ENCODE measurements at places on chromosomes 13 and 19.
A peak's percentile ranks its signal among the peaks of the same experiment; 100 is the strongest.

GRCh38 chr19:31956771-31957392 lies 388.5 kb upstream of the ZNF507 start:
- no peak for DNase-seq

DNA sequence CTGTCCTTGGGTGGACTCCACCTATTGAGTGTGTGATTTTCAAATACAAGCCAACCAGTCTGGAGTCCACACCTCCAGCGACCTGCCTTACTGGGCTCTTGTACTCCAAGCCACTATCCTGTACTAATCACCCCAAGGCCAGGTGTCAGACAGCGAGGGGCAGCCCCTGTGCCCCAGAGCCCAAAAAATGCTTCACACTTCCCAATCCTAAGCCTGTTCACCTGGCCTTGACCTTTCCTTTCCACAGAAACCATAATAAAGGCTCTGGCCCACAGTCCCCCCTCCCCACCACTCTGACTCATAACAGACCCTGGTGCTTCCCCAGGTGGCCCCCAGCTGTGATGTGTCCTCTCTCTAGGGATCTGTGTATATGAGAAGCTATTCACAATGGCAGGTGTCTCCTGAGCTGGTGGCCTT lies 3.9 kb downstream of the CD209 start:
- no peak for DNase-seq

DNA sequence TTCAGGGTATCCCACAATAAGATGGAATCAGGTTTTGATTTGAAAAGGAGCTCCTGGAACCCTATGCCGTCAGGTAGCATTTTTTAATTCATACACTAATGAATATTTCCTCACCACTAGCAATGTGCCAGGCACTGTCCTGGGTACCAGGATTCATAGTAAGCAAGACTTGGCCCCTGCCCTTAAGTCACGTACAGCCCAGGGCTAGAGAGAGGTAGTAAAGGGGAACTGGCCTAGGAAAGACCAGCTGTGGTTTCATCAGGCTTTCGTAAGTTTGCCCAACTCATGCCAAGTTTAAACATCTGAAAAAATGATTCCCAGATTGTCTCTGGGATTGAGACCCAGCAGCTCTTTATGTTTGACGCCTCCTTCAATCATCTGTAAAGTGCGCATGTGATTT lies 45.9 kb upstream of the AMER2 start:
- DNase-seq = no peak

GRCh38 chr19:46413262-46414031 lies at the start of gene CCDC8:
Gene CCDC8 (minus strand): TSS chr19:46413564. CDS start chr19:46412810, 754 bp downstream.
- DNase-seq = peak; percentile 64

DNA sequence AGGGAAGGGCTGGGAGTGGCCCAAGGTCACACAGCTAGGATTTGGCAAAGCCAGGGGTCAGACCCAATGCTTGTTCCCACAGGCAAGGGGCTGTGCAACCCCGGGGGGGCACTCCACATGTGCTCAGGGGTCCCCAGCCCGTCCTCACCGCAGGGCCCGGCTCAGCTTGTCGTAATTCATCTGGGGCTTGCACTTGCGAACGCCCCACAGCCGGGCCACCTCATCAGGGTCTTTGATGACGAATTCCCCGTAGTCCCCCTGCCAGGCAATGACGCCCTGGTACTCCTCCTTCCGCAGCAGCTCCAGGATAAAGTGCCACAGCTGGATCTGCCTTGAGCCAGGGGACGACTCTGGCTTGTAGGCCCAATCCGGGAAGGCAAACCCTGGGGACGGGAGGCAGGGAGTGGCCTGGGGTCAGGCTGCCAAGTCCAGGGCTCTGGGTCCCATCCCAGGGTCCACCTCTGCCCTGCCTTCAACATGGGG lies 4.7 kb downstream of the ERF start:
- DNase-seq = no peak

DNA sequence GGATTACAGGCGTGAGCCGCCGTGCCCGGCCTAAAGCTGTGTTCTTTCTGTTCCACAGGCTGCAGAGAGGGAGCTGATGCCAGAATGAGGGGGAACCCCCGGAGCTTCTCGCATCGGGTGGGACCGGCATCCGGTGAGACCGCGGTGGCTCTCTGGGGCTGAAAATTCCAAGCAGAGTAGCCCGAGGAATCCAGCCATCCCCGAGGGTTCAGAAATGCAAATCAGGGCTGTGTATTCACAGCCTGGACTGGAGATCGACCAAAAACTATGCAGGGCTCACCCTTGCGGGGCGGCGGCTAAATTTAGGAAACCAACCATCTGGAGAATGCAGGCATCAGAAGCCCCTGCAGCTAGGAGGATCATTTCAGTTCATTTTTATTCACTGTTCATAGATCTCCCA lies 99.2 kb downstream of the GNG7 start:
- no peak for DNase-seq

DNA sequence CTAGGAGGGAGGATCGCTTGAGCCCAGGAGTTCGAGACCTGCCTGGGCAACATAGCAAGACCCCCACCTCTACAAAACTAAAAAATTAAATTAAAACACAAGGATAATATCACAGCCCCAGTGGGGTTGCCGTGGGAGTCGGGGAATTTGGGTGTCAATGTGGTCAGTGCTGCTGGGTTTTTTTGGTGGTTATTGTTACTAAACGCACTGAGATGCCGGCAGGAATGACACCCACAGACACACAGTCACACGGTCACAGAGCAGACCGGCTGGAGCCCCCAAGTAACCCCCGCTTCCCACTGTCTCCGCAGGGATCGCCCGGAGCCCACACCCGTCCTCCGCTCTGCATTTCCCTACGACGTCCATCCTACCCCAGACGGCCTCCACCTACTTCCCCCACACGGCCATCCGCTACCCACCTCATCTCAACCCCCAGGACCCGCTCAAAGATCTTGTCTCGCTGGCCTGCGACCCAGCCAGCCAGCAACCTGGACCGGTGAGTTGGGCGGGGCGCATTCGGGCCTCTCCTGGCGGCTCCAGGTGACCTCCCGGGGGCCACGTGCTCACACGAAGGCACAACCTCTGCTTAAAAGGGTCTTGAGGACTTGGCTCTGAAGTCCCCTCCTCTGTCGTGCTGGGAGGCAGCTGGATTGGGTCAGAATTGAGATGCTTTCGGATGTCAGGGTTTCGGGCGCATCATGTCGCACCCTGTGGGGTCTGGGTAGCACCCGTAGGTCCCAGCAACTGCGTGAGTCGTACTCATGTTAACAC lies 28.0 kb downstream of the SMIM24 start:
- DNase-seq = no peak

- no peak for DNase-seq
Observed at GRCh38 chr13:110699148-110700145, 6.5 kb downstream of the CARS2 start.

GRCh38 chr19:39362682-39363657 lies 20.7 kb downstream of the SAMD4B start:
- peak; percentile 38 for DNase-seq

DNA sequence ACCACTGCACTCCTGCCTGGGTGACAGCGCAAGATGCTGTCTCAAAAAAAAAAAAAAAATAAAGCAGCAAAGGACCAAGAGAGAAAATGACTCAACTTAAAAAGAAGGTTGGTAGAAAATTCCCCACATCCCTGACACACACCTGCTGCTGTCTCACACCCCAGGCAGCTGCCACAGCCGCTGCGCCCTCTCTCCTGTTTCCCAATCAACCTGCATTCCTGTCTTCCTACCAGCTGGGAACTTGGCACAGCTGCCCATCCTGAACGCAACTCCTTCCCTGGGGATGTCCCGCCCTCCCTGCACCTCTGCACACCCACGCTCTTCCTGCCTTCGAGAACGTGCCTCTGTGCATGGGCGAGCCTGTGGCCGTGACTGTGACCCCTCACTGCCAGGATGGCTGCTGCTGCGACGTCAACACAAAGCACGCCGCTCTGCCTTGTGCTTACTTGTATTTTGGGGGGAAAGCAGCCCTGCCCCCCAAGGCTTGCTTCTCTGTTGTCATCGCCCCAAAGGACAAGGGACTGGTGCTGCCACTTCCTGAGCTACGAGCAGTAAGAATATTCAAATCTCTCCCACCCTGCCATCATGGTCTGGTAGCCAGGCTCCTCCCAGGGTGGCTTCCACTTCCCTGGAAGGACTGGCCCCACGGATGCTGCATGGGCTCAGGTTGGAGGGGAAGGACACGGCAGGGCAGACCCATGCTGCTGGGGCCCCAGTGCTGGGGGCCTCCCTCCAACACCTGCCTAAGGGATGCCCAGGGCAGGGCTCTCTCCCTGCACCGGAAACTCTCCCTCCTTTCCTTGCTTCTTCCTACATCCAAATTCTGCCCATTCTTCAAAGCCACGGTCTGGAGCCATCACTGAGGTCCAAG lies 20.7 kb downstream of the SH3GL1 start:
- no peak for DNase-seq

DNA sequence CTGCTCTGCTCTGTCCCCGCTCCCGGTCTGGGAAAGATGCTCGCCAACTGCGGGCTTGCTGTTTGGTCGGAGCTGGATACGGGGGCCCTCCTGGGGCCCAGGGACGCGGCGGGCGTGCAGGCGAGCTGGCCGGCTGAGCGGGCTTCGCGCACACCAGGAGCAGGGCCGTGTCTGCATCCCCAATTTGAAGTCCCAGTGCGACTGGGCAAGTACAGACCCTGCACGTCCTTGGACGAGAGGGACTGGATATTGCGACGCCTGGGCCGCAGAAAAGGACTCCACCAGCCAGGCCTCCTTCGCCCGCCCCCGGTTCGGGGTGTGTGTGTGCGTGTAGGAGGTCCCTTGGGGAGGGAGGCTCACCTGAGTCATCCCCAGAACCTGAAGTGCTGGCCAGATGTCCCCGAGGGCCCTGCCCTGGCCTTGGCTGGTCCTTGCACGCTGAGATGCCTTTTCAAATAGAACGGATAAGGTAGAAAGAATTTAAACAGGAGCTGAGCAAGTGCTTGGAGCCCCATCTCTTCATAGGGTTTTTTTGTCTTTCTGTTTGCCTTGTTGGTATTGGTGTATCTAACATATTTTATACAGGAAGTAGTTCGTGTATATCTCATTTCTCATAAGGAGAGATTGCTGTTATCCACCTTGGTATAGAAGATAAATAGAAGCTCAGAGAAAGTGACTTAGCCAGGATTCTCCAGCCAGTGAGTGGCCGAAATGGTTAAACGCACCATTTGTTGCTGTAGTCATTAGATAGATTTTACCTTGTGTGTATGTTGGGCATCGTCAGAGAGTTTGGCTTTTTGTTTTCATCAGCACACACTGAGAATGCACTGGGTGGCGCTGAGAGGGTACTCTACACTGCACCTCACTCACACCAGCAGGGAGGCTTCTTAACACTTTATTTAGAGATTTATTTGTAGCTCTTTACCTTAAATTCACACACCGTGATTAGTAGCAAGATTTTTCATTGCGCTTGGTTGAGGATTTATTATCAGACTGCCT lies 1.1 kb downstream of the NAXD start:
- no peak for DNase-seq

DNA sequence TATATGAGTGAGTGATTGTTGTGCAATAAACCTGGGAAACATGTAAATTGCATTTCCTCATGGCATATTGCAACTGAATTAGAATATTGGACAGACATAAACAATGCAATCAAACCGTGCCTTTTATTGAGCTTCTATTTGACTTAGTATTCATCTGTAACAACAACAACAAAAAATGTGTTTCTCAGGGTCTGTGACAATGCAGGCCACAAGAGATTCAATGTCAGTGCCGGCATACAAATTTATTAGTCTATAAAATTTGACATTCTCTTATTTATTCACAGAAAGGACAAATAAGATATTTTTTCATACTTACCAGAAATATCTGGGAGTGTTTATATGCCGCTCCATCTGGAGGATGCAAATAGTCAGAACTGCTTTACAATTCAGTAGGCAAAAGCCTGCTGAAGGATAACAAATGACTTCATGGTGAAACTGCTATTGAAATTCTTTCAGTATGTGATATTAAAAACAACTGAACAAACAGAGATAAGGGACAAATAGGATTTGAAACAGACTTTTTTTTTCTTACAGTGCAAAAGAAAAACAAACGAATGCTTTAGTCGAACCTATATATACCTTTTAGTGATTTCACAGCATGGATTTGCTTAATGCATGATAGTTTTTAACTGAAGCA lies 77.2 kb downstream of the DACH1 start:
- no peak for DNase-seq

- no peak for DNase-seq
Observed at GRCh38 chr13:94218537-94218936, 260.9 kb downstream of the DCT start.
